ENCODE measurements at places on chromosomes 16 and 17.

- no peak for DNase-seq
Measured at GRCh38 chr17:81930142-81931125, 2.9 kb upstream of the MAFG start.

DNA sequence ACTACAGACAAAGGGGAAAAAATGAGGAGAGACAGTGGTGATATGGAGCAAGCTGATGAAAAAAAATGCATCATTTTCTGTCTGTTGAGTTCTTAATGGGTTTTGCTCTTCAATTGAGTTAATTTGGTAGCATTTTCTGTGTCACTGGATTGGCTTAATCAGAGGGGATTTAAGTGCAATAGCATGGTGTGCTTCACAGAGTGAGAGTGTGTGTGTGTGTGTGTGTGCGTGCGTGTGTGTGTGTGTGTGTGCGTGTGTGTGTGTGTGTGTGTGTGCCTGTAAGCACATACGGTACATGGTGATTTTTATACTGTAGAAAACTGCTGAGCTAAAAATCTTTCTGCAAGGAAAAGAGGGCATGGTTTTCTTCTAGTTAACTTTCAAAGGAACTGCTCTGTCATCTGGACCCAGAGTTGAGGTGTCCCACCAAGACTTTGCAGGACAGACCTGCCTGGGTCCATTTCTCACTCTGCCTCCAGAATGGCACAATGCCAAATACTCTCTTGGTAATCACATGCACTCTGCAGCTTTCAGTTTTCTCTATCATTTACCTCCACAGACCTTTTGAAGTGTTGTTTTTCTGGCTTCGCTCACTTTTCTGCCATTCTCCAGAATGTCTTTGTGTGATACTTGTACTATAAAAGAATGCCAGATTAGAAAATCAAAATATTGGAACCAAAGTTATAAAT lies 952.6 kb upstream of the SOX9 start:
- DNase-seq, result no peak

DNA sequence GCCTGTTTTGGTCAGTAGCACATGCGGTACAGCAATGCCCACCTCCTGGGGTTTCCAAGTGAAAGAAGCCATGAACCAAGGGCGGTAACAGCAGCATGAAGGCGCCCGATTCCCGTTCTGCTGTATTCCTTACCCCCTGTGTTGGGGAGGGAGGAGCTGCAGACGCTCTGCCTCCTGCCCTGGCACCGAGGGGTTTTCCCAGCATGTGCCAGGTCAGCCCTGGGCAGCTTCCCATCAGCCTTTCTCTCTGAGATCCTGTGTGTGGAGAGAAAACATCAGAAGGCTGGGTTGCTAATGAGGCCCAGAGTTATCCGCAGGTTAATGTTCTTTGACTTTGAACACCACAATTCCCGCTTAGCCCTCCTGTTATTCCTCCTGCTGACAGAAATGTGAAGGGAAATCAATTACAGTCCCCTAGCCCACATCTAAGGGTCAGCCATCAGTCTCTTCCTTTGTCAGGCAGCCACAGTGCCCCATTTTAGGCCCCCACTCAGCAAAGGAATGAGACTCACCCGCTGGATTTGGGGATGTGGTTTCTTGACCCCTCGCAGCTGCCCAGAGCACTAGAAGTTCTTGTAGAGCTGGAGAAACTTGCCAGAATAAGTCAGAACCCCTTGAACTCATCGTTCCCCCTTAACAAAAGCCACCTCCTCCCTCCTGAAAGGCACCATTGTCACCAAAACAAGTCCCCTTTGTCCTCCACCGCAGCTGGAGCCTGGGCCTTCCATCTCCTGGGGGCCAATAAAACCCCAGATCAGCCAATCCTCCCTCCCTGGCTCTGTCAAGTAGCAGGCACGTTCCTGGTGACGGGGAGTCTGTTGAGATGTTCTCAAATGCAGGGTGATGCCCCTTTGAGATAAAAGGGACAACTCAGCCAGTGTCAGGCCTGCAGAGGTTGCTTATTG lies 168.5 kb downstream of the KATNIP start:
- DNase-seq, result no peak

GRCh38 chr17:81365148-81365600 lies 30.1 kb upstream of the BAHCC1 start:
- DNase-seq, result no peak

- no peak for DNase-seq
Measured at GRCh38 chr16:660459-661183, 7.3 kb upstream of the RHOT2 start.

DNA sequence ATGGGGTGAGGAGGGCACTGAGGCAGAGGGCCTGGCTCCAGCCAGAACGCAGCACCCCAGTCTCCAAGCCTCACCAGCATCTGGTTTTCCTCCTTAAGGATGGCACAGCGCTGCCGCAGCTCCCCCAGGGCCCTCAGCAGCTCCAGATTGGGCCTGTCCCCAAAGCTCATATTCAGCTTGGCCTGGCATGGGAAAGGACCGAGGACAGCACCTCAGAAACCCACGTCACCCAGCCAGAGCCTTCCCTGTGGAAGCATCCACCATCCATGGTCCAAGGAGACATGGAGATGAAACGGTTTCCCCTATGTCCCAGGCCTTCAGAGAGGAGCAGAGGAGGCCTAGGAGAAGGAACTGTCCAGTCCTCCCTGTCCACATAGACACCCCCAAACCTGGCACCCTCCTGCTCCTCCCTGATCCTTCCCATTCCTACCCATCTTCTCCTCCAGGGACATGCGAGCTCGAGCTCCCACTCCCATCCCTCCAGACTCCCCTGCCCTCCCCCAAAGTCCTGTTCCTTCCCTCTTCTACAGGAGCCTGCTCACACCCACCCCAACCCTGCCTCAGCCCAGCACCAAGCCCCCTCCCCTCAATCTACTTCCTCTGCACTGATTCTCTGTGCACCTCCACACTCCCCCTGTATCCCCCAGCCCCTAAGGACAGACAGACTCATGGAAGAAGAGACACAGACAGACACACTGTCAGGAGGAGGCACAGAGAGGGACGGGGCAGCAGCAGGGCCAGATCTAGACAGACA lies 1.8 kb downstream of the TSPOAP1 start:
- DNase-seq, result no peak

All from thoracic aorta (tissue), 2 donors.